ENCODE measurements at places on chromosomes 7 and 10.

- DNase-seq, result no peak
Measured at GRCh38 chr10:69468751-69469089, 17.5 kb downstream of the TSPAN15 start.

- DNase-seq, result peak; percentile 52
Measured at GRCh38 chr10:30502266-30503060, 68.5 kb downstream of the MAP3K8 start.

DNA sequence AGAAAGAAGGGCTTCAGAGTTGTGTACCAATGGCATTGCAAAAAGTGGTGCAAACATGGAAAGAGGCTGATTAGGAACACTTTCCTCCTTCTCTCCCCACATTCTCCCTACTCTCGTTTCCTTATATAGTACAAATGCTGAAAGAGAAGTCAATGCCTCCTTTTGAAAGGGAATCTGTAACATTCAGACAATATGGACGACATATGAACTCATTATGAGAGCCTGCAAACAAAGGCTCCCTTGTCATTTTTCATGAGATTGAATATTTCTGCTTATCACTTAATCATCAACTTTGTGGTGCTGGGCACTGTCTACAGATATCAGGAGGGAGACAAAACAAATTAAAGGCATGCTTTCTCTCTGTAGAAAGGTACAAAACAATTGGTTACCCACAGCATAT, 437.1 kb upstream of the PHF14 start:
- DNase-seq, result no peak

GRCh38 chr7:593324-594115, 73.9 kb upstream of the PDGFA start:
- no peak for DNase-seq

- DNase-seq, result no peak
Measured at GRCh38 chr7:116213361-116214130, 3.2 kb downstream of the TES start.

GRCh38 chr7:44980393-44981034, 1.7 kb upstream of the MYO1G start:
- DNase-seq, result no peak

GRCh38 chr7:3336042-3336665, 35.1 kb downstream of the SDK1 start:
- DNase-seq, result no peak

DNA sequence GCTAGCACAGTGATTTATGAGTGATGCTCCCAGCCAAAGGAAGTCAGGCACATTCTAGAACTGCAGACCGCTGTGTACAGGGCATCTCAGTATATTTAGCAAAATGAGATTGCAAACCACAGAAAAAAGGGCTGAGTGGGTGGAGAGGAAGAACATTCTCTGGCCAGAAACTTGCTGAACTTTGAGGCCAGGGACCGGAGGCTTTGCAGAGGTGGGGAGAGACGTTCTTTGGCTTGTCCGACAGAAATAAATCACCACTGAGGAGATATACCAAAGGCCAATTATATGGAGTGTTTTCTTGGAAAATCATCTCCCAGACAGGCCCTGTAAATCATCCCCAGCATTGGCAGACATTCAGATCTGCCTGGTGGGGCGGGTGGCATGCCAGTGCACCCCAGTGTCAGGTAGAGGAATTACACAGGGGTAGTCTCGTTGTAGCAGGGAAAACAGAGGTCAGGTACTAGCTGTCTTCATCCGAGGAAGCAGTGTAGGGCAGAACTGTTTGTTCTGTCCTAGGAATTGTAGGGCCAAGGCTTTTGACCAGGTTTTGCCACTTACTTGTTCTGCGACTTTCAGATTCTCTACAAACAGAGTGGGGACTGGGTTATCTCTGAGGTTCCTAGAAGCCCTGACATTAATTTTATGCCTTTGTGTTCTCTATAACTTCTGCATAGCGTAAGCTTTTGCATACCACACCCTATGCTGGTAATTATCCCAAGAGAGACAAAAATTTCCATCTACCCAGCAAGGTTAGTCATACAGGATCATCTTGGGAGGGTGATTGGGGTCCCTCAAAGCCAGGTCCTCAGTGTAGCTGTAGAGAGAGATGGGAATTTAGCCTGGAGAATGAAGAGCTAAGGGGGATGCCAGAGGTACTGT, 655.6 kb downstream of the LRMDA start:
- no peak for DNase-seq

- DNase-seq, result no peak
Measured at GRCh38 chr7:159192013-159192412, 47.3 kb upstream of the VIPR2 start.

DNA sequence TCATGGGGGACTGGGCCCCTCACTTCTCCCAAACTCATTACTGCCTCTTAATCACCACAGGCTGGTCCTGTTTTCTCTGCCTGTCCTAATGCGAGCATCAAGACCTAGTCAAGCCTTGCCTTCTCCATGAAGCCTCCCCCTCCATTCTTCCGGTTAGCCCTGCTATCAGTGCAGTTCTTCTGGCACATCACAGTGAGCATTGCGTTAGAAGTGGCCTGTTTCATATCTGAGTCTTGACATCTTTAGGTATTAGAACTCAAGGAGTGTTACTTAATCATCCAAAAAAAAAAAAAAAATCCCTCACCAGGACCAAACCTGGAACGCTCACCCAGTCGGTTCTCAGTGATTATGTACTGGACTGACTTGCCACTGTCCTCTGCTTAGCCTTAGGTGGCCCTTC, 17.4 kb downstream of the SNX10 start:
- DNase-seq, result no peak

GRCh38 chr7:121394709-121395140, 1.4 kb downstream of the FAM3C start:
- DNase-seq, result no peak

GRCh38 chr10:123132576-123133477, 2.9 kb upstream of the HMX3 start:
- peak; percentile 79 for DNase-seq

DNA sequence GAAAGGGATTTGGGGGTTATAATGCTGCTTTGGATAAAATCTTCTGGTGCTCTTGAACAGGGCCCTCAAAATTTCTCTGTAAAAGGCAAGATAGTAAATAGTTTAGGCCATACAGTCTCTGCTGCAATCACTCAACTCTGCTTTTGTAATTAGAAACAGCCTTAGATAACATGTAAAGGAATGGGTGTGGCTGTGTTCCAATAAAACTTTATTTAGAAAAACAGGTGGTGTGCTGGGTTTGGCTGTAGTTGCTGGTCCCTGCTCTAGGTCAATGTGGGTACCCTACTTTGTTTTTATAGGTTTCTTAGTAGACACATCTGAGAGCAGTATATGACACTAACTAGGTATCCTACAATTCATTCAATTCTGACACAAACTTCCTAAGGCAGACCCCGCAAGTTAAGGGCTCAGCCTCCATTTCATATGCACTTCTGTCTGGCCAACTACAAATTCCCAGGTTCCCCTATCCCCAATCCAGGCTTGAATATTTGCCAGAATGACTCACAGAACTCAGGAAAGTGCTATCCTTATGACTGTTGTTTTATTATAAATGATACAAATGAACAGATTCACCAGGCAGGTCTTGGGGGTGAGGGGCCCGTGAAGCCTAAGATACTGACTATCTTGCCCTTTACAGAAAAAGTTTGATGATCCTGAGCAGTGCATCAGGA, 349.9 kb downstream of the RPS24 start:
- no peak for DNase-seq

GRCh38 chr7:884191-885003, 8.0 kb downstream of the GET4 start:
- no peak for DNase-seq

GRCh38 chr7:49766966-49767365, 6.5 kb upstream of the VWC2 start:
- no peak for DNase-seq

DNA sequence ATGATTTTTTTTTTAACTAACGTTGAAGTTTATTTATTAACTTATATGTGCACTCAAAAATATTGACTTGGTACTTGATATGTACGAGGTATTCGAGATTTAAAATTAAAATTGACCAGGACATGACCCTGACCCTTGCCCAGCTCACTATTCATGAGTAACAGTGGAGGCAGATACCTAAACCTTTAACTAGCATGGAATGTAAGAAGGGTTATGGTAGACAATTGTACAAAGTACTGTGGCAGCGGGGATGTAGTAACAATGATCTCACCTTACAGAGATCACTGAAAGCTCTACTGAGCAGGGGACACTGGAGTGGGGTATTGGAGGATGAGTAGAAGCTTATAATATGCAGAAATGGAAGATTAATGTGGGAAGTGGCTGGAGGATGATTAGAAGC, 60.8 kb downstream of the ADRA2A start:
- no peak for DNase-seq

DNA sequence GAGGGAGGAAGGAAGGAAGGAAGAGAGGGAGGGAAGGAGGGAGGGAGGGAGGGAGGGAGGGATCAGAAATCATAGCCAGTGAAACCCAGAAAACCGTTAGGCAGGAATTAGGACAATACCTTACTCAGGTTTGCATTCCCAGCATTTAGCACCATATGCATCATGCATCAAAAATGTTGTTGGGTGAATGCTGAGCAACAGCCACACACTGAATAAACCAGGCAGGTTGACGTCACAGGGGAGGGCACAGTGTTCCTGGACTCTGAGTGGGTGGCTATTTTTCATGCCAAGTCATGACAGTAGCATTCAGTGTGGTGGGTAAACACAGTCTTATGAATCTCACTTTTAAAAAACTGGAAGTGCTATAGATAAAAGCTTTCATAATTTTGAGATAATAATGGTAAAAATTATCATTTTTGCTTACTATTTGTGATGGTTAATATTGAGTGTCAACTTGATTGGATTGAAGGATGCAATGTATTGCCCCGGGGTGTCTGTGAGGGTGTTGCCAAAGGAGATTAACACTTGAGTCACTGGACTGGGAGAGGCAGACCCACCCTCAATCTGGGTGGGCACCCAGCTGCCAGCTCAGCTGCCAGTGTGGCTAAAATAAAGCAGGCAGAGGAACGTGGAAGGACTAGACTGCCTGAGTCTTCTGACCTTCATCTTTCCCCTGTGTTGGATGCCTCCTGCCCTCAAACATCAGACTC, 199.1 kb upstream of the PRKCQ start:
- DNase-seq, result no peak

GRCh38 chr10:103197903-103198302, 4.8 kb upstream of the NT5C2 start:
- no peak for DNase-seq

GRCh38 chr10:19970717-19971116, 154.5 kb downstream of the PLXDC2 start:
- no peak for DNase-seq

DNA sequence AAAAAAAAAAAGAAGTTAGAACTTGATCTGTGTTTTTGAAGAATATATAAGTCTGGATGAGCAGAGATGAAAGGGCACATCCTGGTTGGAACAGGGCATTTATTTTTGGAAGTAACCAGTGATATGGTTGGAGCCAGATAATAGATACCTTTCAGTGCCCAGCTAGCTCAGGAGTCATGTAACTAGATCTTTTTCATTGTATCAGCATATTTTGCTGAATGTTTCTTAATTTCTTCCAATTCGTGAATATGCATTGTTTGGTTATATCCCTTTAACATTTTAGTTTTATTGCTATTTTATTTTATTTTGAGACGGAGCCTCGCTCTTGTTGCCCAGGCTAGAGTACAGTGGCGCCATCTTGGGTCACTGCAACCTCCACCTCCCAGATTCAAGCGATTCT, 81.8 kb downstream of the LCOR start:
- DNase-seq, result no peak

DNA sequence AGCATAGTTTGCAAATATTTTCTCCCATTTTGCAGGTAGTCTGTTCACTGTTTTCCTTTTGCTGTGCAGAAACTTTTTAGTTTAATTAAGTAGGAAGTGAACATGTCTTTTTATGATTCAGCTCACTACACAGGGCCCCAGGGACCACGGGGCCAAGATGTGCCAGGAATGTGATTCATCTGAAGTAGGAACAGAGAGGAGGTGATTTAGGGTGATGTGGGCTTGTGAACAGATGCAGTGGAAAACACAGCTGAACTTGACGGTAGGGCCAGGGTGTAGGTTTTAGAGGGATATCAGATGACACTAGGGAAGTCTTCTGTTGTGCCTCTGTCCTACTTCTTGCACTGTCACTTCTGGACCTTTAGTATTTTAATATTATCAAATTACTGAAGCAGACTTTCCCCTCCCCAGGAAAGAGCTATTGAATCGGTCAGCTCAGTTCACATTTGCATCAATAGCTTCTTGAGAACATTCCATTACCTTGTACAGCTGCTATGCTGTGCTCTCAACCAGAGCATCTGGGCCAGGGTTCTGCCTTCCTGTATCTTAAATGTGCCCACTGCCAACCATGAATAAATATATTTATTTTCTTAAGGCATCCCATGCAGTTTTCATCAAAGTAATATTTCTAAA, 96.9 kb downstream of the OSBPL3 start:
- no peak for DNase-seq

- no peak for DNase-seq
Measured at GRCh38 chr7:44757739-44758138, 9.1 kb downstream of the ZMIZ2 start.

GRCh38 chr10:65751218-65751617, 1174.6 kb upstream of the LRRTM3 start:
- DNase-seq, result no peak

- no peak for DNase-seq
Measured at GRCh38 chr7:17854261-17855047, 85.8 kb downstream of the SNX13 start.

GRCh38 chr7:133275446-133276095, 22.7 kb downstream of the EXOC4 start:
- DNase-seq, result no peak

- DNase-seq, result no peak
Measured at GRCh38 chr10:27258838-27259812, 18.5 kb upstream of the ACBD5 start.

GRCh38 chr10:78222096-78222790, 188.6 kb downstream of the RPS24 start:
- DNase-seq, result no peak

DNA sequence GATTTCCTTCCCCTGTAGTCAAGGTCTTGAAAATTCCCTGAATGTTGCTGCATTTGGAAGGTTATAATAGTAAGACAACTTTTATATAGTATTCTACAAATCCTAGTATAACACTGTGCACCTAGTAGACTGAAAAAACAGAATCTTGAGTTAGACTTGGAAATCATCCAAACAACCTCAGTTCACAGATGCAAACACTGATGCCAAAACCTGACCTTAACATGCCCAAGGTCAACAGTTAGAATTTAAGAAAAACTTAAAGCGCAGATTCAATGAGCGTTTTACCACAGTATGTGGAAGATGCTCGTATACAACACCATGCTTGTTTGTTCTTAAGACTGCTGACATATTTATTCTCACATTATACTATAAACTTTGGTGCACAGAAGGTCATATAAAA, 3.0 kb downstream of the PIP4K2A start:
- no peak for DNase-seq

GRCh38 chr7:92682330-92682729, 92.1 kb upstream of the FAM133B start:
- no peak for DNase-seq
